Naive thymus-derived CD4-positive, alpha-beta T cell (primary cell): ENCODE measurements at places on chromosomes 11 and 22.
A peak's percentile ranks its signal among the peaks of the same experiment; 100 is the strongest.

DNA sequence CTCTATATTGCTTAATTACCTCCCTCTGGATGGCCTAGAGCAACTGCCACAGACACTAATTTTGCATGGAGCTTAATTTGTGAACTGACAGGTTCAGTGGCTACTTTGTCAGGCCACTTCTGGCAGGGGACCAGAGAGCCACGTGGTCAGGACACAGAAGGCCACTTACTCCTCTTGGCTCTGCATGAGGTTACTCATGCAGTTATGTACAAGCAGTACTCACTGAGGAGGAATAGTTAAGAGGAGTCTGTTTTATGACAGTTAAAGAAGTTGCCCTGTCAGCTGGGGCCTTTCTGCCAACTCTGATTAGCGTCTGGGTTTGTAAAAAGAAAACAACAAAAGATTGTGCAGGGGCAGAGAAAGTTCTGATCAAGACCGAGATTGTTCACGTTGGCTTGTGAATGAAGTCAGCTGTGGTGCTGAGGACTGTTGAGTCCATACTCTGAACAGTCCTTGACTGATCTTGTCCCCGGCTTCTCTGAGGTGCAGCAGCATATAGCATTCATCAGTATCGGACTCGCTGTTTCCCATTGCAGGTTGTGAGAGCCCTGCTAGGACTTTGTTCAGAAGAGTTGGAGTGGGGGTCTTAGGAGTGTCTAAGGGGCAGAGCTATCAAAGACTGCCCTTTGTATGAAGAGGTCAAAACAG lies 41.4 kb downstream of the PPFIBP2 start:
- no peak for DNase-seq

DNA sequence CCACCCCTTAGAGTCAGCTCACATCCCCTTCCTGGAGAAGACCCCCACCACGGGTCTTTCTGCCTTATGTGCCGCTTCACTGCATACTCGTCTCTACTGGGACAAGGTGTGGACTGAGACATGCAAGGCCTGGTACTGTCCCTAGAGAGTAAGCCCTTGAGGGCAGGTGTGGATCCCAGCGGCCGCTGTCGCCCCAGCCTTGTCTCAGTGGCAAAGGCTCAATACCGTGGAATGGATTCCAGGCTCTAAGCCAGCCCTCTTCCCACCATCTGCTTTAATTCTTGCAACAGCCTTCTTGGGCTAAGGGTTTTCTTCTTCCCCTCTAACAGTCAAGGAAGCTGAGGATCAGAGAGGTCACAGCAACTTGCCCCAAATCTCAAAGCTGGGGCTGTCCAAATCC lies 220.3 kb downstream of the CEP164 start:
- no peak for DNase-seq

DNA sequence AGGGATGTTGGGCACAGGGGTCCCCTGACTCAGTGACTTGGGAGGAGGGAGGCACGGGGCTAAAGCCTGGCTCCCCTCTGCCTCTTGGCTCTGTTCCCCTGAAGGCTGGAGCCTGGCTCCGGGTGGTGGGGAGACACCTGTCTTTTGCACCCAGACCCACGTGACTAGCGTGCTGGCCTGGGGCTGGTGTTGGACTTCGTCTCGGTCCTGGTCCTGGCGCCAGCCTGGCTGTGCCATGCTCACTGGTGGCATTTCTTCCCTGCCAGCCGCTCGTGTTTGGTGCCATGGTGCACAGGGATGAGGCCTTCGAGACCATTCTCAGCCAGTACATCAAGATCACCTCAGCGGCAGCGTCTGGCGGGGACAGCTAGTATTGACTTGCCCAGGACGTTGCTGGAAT lies 56.7 kb downstream of the GRAMD4 start:
- no peak for DNase-seq

GRCh38 chr22:22014285-22014659 lies 31.7 kb upstream of the TOP3B start:
- DNase-seq: no peak

DNA sequence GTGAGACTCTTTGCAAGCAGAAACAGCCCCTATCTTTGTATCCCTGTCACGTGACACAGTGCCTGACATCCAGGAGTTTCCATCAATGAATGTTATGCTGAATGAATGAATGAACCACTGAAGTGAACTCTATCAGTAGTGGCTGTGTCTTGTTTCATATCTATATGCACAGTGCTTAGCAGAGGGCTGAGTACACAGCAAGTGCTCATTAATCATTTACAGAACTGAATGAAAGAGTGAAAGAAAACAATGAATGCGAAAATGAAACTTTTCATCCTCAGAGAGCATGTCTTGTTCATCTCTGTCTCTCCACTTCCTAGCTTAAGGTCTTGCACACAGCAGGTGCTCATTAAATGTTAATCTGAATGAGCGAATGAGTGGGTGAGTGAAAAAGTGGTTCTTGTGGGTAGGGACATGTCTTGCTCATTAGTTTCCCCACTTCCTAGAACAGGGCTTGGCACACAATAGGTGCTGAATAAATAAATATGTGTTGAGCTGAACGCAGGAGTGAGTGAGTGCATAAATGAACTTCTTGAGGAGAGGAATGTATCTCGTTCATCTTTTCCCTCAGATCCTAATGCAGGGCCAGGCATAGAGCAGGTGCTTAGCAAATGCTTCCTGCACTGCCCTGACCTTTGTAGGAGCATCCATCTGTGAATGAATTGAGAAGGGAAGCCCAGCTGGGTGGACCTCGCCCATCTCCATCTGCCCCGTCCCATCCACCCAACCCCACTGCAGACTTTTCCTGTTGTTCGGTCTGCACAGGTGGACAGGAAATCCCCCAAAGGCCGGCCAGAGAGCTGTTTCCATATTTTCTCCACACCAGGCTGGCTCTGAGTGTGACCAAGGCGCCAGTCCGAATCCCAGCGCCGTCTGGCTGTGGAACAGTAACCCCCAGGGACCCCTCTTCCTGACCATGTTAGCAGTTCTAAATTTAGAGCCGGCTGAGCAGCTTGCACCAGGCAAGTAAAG lies 113.4 kb upstream of the CRYBB3 start:
- DNase-seq: no peak

GRCh38 chr11:64916040-64916774 lies 802 bp downstream of the ATG2A start:
- DNase-seq: peak; percentile 18

DNA sequence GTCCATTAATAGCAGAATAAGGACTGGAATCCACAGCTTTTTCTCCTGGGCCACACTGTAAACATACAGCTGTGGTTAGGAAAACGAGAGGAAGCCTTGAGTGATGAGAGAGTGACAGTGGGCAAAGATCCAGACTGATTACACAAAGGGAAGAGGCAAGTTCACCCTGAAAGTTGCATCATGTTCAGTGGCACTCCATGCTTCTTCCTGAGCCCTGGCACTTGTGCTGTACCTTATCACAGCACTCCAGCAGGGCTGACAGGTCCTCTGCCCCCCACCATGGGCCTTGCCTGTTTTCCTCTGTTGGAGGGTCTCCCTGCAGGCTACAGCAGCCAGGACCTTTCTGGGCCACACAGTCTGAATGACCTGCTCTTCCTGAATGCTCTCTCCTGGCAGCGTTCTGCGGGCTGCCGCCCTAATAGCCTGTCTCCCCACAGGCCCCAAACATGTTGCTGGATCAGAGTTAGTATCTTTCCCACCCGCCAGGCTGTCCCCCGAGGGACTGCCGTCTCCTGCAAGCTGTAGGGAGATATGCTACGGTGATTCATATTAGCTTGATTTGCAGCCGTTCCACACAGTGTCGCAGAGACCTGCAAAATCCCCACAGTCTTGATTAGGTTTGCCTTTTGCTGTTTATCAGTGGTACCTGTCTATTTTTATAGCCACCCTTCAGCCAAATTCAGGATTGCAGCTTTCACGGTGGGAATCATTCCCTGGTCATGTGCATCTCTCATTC lies 60.2 kb downstream of the NTM start:
- no peak for DNase-seq

DNA sequence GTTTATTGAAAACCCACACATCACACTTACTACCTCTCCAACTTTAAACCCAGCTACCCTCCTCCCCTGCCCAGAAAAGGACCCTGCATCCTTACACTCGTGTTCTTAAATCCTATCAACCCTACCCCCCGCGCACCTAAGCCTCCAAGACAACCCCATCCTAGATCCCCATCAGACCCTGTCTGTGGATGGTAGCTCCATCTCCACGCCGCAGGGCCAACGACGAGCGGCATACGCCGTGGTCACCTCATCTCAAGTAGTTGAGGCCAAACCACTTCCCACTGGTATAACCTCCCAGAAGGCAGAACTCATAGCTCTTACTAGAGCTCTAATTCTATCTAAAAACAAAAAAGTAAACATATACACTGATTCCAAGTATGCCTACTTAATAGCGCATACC lies 9.4 kb upstream of the OR56A3 start:
- DNase-seq: no peak

- no peak for DNase-seq
Measured at GRCh38 chr11:30125456-30125855, 105.4 kb upstream of the FSHB start.

GRCh38 chr11:65111744-65112545 lies at the start of gene TM7SF2:
Gene TM7SF2 (plus strand): TSS chr11:65111872. CDS start chr11:65112016, 144 bp downstream.
- DNase-seq: peak; percentile 85

DNA sequence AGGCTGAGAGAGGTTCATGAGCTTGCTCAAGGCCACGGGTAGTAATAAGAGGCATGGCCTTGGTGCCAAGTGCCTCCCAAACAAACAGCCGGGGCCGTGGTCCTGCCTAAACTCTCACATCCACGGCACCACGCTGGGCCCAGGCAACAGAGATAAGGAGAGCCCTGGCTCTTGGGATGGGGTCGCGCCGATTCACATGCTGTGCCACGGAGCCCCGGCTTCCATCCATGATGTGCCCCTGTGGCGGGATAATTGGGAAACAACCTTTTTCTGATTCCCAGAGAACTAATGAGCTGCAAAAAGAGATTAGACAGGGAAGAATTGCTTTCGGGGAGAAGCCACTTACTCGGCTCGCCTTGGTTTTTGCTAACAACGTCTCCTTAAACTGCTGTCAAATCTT lies 22.0 kb downstream of the TP53AIP1 start:
- no peak for DNase-seq

GRCh38 chr11:9953994-9954626 lies 290.2 kb downstream of the SWAP70 start:
- DNase-seq: no peak

DNA sequence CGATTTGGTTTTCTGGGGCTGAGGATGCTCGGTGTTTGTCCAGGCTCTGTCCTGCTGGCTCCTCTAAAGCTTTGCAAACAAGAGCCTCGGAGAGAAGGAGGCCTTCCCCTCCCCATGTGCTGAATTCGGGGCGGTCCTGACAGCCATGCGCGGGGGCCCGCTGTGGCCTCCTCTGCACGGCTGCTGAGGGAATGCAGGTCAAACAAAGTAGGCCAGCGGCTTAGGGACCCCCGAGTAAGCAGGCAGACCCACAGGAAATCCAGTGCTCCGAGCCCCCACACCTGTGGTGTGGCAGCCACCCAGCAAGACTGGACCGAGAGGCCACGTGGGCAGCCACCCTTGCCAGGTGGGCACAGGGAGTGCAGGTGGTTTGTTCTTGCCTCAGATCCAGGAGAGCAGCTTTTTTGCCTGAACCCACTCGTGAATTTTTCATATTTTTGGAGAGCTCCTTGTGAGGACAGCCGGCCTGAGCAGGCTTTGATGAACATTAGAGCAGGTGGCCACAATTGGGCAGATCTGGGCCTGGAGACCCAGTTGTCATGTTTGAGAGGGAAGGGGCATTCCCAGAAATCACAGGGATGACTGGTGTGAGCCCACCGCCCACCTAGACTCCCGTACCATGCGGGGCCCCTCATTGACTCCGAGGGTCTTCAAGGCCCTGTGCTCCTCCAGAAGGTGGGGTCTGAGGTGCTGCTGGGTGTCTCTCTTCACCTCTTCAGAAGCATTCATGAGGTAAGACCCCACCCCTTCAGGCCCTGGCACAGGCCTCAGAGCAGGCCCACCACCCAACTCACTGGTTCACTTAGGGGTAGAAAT lies 43.0 kb upstream of the KCNQ1OT1 start:
- no peak for DNase-seq

- no peak for DNase-seq
Measured at GRCh38 chr11:12526789-12527188, 147.4 kb upstream of the TEAD1 start.

- DNase-seq: no peak
Measured at GRCh38 chr22:39247361-39247760, 2.6 kb upstream of the PDGFB start.

DNA sequence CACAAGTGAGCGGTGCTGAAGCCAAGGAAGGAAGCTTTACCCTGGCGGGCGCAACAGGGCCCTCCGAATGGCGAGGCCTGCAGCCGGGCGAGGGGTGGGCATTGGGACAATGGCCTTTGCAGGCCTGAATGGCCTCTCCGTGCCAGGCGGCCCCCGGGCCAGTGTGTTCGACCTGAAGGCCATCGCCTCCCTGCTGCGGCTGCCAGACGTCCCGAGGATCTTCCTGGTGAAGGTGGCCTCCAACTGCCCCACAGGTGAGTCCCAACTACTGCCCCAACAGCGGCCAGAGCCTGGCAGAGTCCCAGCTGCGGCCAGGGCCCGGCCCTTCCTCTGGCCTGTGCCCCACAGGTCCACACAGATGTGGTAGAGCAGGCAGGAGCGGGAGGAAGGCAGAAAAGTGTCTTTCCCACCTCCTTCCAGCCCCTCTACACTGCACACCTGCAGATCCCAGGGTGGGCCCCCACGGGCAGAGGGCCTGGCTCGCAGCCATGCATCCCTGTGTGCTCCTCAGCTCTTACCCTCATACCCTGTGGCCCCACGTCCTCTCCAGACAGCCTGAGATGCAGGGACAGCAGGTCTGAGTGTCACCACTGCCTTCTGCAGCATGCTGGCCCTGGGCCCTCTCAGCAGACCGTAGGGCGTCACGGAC lies 11.3 kb downstream of the PHLDA2 start:
- no peak for DNase-seq

DNA sequence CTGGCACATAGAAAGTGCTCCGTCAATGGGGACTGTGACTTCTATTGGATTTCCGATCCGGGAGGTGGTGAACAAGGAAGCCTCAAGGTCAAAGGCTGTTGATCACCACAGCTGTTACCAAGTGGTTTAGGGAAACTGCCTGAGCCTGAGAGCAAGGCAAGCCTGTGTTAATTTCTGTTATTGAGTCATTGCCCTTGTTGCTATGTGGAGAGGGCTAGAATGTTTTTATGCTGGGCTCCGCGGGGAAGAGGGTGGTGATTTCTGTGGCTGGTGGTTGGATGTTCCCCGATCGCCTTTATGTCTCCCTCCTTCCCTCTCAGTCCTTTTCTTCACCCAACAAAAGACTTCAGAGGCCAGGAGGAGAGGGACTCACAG lies 108.5 kb upstream of the ALX4 start:
- no peak for DNase-seq

GRCh38 chr11:67320011-67320410 lies 16.7 kb downstream of the SSH3 start:
- DNase-seq: no peak

GRCh38 chr11:82719361-82720105 lies 14.1 kb downstream of the FAM181B start:
- DNase-seq: no peak

- DNase-seq: no peak
Measured at GRCh38 chr22:37326726-37327125, 44.4 kb downstream of the CYTH4 start.
